ENCODE measurements at places on chromosomes 1 and 21.

- no peaks in the 10 kb centered on the region for H3K4me1 ChIP-seq
- no peaks in the 10 kb centered on the region for H3K36me3 ChIP-seq
- H3K4me3 ChIP-seq: no peak overlapping the region
- no peak overlapping the region for H3K27ac ChIP-seq
- peaks cover 3% of the 10 kb centered on the region for H3K27me3 ChIP-seq
Measured at GRCh38 chr1:30648408-30649000, 74.9 kb downstream of the MATN1 start.

DNA sequence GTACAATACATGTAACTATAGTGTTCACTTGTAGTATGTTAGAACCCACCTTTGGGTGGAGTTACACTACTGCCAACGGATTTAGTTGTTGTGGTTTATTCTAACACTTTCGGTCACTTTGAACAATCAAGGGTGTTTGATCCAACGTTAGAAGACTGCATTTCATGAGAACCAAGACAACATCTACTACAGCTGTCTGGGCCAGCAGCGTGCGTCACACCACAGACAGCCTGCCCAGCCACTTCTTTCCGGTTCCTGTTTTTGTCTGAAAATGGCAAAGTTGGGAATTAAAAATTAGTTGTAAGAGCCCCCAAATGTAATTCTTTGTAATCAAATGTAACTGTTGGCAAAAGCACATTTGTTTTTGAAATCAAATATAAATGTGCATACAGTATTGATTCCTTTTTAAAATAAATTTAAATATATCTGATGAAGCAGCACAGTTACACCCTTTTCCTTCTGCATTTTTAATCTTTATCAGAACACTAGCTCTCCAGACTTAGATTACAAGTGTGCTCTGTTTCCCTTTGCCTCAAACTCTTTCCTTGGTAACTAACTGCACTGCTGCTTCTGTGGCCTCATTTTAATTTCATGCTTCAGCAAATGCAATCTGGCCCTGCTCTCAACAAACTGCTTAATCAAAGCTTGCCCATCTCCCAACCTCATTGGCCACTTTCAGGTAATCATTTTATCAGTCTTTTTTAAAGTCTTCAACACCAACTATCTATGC lies 86.6 kb upstream of the DPH5 start:
- H3K27ac ChIP-seq: peak overlapping the region; percentile 94
- peak overlapping the region; percentile 77 for H3K4me3 ChIP-seq
- peak; percentile 61 for DNase-seq
- H3K4me1 ChIP-seq: peaks cover 70% of the 10 kb centered on the region
- H3K36me3 ChIP-seq: peaks cover 46% of the 10 kb centered on the region
- no peaks in the 10 kb centered on the region for H3K27me3 ChIP-seq

- no peak overlapping the region for H3K27ac ChIP-seq
- no peak overlapping the region for H3K4me3 ChIP-seq
- DNase-seq: no peak
- H3K27me3 ChIP-seq: no peaks in the 10 kb centered on the region
- peaks cover 60% of the 10 kb centered on the region for H3K36me3 ChIP-seq
- peaks cover 1% of the 10 kb centered on the region for H3K4me1 ChIP-seq
Measured at GRCh38 chr1:11071463-11072215, 11.8 kb upstream of the SRM start.

DNA sequence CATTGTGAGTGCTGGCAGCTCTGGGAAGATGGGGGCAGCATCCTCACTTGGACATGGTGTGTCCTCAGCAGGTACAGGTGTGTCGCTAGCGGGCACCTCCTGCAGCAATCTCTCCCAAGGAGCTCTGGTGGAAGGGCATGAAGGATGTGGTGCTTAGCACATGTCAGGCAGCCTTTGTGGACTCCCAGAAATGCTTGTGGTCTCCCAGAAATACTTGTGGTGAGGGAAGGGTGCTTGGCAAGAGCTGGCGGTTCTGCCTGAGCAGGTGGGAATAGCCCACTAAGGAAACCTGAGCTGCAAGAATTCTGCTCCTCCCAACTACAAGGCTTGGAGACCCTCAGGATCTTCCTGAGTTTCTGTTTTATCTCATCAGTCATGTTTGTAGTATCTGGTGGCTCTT lies 371.6 kb downstream of the PRDM2 start:
- DNase-seq: no peak
- H3K27me3 ChIP-seq: no peaks in the 10 kb centered on the region
- H3K27ac ChIP-seq: no peak overlapping the region
- no peak overlapping the region for H3K4me3 ChIP-seq
- H3K4me1 ChIP-seq: no peaks in the 10 kb centered on the region
- no peaks in the 10 kb centered on the region for H3K36me3 ChIP-seq

GRCh38 chr1:26889551-26890466 lies at the start of gene GPN2:
Gene GPN2 (minus strand): TSS chr1:26890283. CDS start chr1:26890096, 187 bp downstream.
- H3K4me3 ChIP-seq: peak within 1 kb of the TSS; percentile 97
- H3K36me3 ChIP-seq: peaks cover 62% of the 10 kb centered on the region
- H3K27me3 ChIP-seq: no peaks in the 10 kb centered on the region
- peak; percentile 83 for DNase-seq

DNA sequence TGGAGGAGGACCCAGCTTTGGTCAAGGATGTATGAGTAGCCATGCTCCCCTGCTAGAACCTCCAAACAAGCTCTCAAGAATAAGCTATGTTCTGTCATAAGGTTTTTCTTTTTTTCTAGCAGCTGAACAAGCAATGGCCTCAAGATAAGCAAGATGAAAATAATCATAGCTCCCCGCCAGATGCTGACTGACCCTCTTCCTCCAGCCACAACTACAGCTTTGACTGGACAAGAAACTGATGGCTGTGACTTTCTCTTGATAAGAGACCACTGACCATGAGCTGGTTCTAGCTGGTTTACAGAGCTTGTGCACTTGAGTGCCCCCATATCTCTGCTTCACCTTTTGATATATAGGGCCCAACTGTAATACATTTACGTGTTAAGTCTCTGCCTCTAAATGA lies 38.2 kb upstream of the PARP1 start:
- peaks cover 25% of the 10 kb centered on the region for H3K27me3 ChIP-seq
- H3K36me3 ChIP-seq: no peaks in the 10 kb centered on the region
- no peak for DNase-seq
- H3K27ac ChIP-seq: no peak overlapping the region
- peak overlapping the region; percentile 45 for H3K4me3 ChIP-seq

DNA sequence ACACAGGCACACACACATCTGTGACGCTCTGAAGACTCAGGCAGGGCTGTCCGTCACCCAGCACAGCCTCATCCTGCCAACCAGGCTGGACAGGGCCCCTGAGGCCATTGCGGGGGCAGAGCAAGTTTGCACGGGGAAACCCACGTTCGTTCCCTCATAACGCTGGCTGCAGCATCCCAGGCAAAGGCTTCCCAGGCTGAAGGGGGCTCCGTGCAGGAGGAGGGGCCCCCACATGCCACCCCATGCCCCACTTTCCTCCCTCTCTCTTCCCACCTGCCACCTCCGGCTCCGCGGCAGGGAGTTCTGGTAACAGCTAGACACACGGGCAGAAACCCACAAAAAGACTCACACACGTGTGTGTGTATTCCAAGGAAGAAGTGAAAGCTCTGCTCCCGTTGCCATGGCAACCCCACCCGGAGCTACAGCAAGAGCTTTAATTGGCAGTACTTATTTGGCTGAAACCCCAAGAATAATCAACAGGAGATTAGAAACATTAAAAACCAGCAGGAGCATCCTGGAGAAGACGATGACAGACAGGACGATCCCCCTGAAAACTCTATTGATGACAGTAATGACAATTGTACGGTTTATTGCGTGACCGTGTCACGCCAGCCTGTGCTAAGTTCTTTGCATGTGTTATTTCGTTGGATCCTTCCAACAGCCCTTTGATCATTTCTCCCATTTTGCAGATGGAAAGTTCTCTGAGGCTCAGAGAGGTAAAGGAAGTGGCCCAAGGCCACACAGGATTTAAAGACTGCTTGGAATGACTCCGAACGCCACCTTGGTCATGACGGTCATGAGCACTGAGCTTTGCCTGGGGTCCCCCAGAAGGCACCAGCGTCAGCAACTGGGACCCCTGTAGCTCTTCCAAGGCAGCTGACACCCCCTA lies 247.1 kb downstream of the NPHP4 start:
- H3K4me3 ChIP-seq: no peak overlapping the region
- H3K27me3 ChIP-seq: no peaks in the 10 kb centered on the region
- no peaks in the 10 kb centered on the region for H3K36me3 ChIP-seq

DNA sequence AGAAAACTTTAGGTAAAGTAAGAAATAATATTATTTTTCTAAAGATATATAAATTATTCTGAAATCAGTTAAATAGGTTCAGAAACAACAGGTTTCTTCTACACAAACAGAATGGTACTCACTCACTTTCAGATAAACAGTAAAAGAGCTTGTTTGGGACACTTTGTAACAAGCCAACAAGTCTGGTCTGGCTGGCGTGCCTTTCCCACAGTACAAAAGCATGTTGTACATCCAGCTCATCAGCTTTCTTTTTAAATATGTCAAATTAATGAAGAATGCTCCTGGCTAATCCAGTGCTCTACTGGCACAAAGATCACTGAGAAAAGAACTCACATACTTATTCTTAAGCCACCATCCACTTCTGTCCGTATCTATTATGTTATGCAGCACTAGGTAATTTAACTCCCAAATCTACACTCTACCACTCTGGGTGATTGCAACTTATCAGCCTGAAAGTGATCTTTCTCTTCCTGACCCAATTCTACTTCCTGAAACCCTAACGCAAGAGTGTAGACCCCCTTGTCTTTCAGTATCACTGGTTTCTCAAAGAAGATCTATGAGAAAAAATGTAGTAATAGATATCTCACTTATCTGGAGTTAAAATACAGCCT lies 32.6 kb downstream of the TRIT1 start:
- H3K27me3 ChIP-seq: no peaks in the 10 kb centered on the region
- peaks cover 12% of the 10 kb centered on the region for H3K4me1 ChIP-seq
- peaks cover 18% of the 10 kb centered on the region for H3K36me3 ChIP-seq

GRCh38 chr1:53576381-53576801 lies 117.2 kb downstream of the DMRTB1 start:
- H3K4me1 ChIP-seq: peaks cover 3% of the 10 kb centered on the region
- H3K36me3 ChIP-seq: no peaks in the 10 kb centered on the region
- H3K27ac ChIP-seq: no peak overlapping the region
- DNase-seq: no peak
- H3K4me3 ChIP-seq: no peak overlapping the region

DNA sequence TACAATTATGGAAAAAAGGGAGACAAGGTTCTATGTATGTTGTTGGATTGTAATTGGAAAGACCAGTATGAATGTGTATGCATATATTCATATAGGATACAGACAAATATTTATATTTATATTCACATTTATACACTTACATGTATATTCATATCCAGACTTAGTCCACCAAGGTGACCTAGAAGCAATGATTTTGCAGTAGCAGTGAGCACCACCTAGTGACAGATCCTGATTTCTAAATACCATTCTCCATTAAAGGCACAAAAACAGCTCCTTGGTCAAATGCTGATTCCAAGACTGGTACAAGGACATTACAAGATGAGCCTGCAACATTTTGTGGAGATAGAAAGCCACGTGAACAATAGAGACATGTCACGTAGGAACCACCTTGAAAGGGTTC lies 153.4 kb downstream of the SDCCAG8 start:
- no peaks in the 10 kb centered on the region for H3K27me3 ChIP-seq
- H3K4me3 ChIP-seq: no peak overlapping the region
- DNase-seq: no peak

DNA sequence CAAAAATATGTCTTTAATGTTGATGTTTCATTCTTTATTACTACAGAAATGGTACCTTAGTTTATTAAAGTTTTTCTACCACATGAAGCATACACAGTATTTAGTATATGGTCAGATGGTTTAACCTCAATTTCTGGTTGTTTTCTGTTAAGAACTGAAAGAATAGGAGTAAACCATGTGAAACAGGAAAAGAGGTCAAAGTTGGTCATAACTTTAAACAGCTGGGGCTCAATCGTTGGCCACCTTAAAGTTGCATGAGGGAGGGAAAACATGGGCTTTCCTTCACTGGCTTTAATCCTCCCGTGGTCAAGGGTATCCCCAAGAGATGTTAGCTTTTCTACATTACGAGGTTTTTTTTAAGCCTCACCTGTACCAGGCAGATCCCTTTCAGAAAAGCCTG lies 483.3 kb upstream of the ADAMTS5 start:
- no peak overlapping the region for H3K27ac ChIP-seq
- no peaks in the 10 kb centered on the region for H3K36me3 ChIP-seq
- H3K27me3 ChIP-seq: no peaks in the 10 kb centered on the region
- DNase-seq: no peak

GRCh38 chr1:32349211-32349708 lies 13.0 kb downstream of the FAM229A start:
- H3K36me3 ChIP-seq: no peaks in the 10 kb centered on the region
- DNase-seq: no peak
- no peak overlapping the region for H3K27ac ChIP-seq

DNA sequence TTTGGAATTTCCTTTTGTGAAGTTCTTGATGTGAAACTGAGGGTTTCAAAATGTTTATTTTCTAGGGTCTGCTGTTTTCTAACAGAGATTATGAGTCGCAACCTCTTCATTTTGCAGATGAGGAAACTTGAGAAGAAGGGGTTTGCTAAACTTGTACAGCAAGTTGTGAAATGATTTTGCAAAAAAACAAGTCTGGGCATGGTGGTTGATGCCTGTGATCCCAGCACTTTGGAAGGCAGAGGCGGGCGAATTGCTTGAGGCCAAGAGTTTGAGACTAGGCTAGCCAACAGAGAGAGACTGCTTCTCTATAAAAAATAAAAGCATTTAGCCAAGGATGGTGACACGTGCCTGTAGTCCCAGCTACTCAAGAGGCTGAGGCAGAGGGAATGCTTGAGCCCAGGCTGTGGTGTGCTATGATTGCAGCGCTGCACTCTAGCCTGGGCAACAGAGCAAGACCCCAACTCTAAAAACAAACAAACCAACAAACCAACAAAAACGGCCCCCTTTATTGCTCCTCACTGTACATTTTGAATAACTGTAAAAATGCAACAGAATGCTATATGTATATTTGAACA lies 9.9 kb downstream of the TRIM67 start:
- H3K27ac ChIP-seq: no peak overlapping the region
- no peaks in the 10 kb centered on the region for H3K36me3 ChIP-seq
- H3K4me3 ChIP-seq: no peak overlapping the region
- H3K27me3 ChIP-seq: peaks cover 29% of the 10 kb centered on the region
- no peak for DNase-seq

GRCh38 chr1:4018466-4019146 lies 118.5 kb upstream of the C1orf174 start:
- no peak for DNase-seq
- H3K27me3 ChIP-seq: no peaks in the 10 kb centered on the region
- no peaks in the 10 kb centered on the region for H3K4me1 ChIP-seq
- H3K4me3 ChIP-seq: no peak overlapping the region
- H3K27ac ChIP-seq: no peak overlapping the region

- no peak for DNase-seq
- peaks cover 28% of the 10 kb centered on the region for H3K36me3 ChIP-seq
- no peaks in the 10 kb centered on the region for H3K27me3 ChIP-seq
- H3K4me3 ChIP-seq: no peak overlapping the region
Measured at GRCh38 chr1:39847940-39848339, 35.4 kb downstream of the TRIT1 start.

GRCh38 chr1:193662030-193662429 lies 475.6 kb upstream of the B3GALT2 start:
- no peak overlapping the region for H3K27ac ChIP-seq
- H3K4me1 ChIP-seq: peaks cover 1% of the 10 kb centered on the region
- H3K4me3 ChIP-seq: no peak overlapping the region
- H3K36me3 ChIP-seq: no peaks in the 10 kb centered on the region
- DNase-seq: no peak
- no peaks in the 10 kb centered on the region for H3K27me3 ChIP-seq

- H3K27ac ChIP-seq: no peak overlapping the region
- H3K4me3 ChIP-seq: no peak overlapping the region
- no peaks in the 10 kb centered on the region for H3K27me3 ChIP-seq
- H3K36me3 ChIP-seq: peaks cover 57% of the 10 kb centered on the region
- H3K4me1 ChIP-seq: peaks cover 56% of the 10 kb centered on the region
- no peak for DNase-seq
Measured at GRCh38 chr1:84156210-84156621, 12.1 kb downstream of the PRKACB start.
